ENCODE measurements at places on chromosomes 13 and 19.

DNA sequence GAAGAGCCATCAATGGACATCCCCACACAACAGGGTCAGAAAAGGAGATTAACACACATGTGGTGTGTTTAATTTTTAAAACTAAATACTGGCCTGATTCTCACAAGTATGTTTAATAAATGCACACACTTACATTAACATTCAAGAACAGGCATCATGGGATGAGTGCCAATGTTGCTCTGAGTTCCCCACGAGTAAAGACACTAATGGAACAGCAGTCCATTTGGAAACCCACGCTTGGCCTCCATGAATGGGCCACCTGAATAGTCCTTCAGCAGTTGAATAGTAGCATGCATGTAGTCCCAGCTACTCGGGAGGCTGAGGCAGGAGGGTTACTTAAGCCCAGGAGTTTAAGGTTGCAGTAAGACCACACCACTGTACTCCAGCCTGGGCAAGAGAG is 195.2 kb upstream of the IPO5 start:
- no peak for DNase-seq

DNA sequence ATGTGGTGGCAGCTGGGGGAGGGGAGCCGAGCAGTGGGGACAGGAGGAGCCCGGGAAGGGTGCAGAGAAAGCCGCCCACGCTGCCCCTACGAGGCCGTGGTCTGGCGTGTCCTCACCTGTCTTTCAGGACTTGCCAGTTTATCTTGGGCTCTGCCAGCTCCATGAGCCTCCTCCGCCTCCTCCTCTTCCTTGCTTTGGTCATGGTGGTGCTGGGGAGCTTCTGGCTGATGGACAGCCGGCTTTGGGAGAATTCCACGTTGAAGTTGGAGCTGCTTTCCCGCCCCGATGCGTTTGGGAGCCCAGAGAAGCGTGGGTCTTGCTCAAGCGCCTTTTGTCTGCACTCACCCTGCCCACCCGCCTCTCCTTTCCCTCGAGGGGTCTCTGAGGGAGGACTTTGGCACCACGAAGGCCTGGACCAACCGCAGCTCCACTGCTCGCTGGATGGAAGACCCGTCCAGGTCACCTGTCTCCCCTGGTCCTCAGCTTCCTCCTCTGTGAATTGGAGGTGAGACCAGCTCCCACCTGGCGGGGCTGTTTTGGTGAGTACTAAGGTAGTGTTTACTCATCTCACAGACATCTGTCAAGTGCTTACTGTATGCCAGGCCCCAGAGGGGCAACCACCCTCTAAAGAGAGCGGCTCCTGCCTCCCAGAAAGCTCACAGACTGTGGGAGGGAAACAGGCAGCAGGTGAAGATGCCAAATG is 29.7 kb upstream of the MIER2 start:
- no peak for DNase-seq

- DNase-seq, result no peak
Observed at GRCh38 chr19:17098326-17098725, 22.7 kb downstream of the MYO9B start.

DNA sequence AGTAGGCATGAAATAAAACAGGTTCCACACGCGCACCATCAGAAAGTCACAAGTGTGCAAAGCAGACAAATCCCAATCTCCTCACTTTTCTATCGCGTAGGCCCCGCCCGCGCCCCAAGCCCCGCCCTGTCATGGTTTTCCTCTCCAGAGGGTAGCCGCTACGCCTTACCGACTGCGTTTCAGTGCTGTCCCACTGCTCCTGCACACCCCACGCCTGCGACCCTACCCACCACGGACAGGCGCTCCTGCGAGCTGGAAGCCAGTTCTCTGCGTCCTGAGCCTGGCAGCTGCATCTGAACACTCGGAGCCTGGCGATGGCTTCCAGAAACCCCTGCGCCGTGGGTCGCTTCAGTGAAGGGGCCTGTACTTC is 379 bp upstream of the ZNF470 start:
- DNase-seq, result no peak

- no peak for DNase-seq
Observed at GRCh38 chr13:106533101-106533942, 2.1 kb downstream of the EFNB2 start.

GRCh38 chr19:41588497-41589209 is 12.7 kb downstream of the CEACAM21 start:
- DNase-seq, result no peak

DNA sequence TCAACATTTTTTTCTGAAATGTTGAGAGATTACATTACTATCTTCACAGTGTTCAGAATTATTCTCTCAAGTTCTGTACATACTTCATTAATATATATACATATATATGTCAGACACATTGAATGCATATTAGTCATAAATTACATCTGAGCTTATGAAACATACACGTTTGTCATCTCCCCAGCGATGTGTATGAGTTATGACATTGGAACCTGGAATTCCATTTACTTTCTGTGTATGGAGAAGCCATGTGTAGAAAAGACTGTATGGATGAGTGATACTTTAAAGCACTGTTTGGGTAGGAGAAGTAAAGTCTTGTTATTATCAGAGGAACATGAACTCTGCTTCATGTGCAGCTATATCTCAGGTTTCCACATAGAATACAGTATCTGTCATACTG is 167.2 kb downstream of the FGF14 start:
- no peak for DNase-seq

DNA sequence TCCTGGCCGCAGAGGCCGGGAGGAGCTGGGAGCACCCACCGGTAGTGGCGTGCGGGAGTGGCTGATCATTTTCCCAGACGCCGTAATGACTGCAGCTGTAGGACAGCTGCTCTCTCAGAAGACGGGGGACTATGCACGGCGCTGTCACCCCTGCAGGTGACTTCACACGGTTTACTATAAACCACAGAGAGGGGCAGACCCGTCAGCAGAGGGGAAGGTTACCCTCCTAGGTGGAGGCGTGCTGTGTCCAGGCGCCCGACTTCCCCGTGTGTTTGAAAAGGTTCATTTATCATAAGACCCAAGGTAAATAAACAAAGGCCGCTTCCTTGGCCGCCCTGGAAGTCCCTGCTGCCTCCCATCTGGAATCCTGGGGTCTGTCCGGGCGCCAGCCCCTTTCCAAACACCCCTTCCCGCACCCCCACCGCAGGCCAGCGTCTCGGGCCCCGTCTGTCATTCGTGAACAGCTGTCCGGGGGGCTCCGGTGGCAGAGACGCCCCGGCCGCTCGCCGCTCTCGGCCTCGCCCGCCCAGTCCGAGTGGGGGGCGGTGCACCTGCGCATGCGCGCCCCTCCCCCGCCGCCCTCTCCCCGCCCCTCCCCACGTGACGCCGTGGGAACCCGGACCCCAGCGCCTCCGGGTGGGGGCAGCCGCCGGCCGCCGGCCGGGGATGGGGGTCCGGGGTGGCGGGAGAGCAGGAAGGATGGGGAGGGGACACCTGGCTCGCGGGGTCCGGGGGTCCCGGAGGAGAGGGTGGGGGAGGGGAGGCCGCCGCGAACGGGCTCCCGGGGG is 915 bp downstream of the SHC2 start:
- no peak for DNase-seq

GRCh38 chr13:45219123-45219891 is 18.5 kb upstream of the KCTD4 start:
- no peak for DNase-seq

- no peak for DNase-seq
Observed at GRCh38 chr13:110225609-110226574, 81.1 kb downstream of the COL4A1 start.

GRCh38 chr19:10882108-10882457 is 10.7 kb downstream of the CARM1 start:
- no peak for DNase-seq

- no peak for DNase-seq
Observed at GRCh38 chr19:49763230-49763629, at the start of gene TSKS. Gene TSKS, minus strand, starts transcription at chr19:49763306. Its CDS starts 59 bp downstream, at chr19:49763247.

DNA sequence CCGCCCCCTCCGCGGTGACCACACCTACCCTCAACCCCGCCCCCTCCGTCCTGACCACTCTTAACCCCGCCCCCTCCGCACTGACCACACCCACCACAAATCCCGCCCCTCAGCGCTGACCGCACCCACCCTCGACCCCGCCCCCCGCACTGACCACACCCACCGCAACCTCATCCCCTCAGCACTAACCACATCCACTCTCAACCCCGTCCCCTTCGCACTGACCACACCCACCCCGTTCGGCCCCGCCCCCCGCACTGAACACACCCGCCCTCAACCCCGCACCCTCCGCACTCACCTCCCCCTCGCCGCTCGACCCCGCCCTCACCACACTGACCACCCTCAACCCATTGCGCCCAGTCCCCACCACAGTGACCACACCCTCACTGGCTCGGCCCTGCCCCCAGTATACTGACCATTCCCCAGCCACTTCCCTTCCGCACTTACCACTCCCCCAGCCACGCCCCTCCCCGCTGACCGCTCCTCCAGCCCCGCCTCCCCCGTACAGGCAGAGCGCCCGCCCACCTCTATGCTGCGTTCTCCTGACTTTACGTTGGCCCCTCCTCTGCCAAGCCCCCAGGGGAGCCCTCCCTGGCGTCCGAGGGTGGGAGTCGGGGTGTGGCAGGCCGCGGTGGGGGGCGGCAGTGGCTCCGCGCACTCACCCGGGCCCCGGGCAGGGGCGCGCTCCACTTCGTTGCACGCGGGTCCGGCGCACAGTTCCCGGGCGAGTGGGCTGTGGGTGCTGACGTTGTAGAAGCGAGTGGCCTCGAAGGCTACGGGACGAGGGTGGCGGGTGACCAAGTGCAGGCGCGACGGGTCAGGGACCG is 8.4 kb downstream of the F2RL3 start:
- DNase-seq, result peak; percentile 57

DNA sequence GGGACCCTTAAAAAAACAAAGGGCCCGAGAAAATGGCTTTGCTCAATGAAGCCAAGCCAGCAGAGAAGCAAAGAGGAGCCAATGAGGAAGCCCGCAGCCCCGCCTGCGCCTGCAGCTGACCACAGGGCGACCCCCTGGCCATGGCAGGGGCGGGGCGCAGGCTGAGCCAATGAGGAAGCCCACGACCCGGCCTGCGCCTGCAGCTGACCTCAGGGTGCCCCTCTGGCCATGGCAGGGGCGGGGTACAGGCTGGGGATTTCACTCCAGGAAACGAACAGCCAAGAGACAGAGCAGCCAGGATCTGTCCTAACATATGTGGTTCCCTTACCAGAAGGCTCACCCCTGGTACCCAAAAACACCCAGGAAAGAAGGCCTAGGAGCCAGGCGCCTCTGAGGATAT is 101.4 kb downstream of the STK24 start:
- no peak for DNase-seq

GRCh38 chr13:98324105-98324504 is 147.0 kb upstream of the RNF113B start:
- DNase-seq, result no peak

DNA sequence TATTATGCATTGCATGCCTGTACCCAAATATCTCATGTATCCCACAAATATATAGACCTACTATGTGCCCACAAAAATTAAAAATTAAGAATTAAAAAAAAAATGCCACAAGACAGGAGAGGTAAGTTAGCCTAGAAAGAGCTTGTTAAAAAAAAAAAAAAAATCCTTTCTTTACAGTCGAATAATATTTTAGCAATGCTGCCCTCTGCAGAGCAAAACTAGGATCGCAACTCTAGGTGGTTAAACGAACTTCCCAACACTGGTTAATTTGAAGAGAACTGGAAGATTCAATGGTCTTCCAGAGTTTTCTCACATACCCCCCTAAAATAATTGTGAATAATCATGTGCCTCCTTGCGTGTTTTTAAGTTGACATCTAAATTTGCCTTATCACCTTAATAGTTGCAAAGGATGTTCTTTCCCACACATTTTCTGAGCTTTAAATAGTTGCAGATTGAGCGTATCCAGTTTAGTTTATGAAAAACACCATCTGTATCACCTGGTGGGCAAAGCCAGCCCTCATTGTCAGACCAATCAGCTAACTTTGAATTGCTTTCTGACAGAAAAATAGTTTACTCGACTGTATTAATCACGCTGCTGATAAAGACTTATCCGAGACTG is 47.4 kb upstream of the RCBTB2 start:
- DNase-seq, result peak; percentile 78

- no peak for DNase-seq
Observed at GRCh38 chr19:4473763-4474513, 1.8 kb downstream of the HDGFL2 start.

DNA sequence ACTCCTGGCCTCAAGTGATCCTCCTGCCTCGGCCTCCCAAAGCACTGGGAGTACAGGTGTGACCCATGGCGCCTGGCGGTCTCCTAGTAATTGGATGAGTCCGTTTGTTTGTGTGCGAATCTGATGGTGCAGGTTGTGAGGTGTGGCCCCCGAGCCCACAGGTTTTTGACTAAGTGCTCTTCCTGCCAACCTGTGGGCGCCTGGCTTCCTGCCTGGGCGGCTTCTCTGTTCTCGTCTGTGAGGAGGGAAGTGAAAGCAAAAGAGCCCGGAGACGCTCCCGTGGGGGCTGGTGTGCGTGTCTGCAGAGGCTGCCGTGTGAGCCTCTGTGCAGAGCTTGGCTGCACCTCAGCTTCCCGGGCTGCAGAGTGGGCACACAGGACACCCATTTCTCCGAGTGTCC is 10.0 kb downstream of the ARHGAP45 start:
- DNase-seq, result peak; percentile 92

GRCh38 chr13:72384879-72385278 is 342.6 kb downstream of the MZT1 start:
- no peak for DNase-seq

DNA sequence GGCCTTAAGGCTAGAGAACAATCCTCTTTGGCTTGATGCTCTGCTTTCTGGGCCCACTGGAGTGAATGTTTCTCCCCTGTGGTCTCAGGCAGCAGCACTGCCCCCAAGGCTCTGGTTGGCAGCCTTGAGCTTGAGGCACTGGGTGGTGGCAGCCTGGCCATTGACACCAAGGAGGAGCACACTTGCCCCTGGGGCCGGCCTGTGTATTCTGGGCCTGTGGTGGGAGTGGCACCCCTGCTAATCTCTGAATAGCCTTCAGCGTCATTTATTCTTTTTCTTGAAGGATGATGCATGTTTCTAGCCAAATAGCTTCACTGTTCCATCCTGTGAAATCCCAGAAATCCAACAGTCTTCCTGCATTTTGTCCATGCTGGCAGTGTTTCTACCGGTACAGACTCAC is 191.4 kb downstream of the OLFM4 start:
- DNase-seq, result no peak

GRCh38 chr13:110306960-110307766 is at the start of the genes COL4A1 and COL4A2:
Gene COL4A1, minus strand, starts transcription at chr13:110307157. Its CDS starts 130 bp downstream, at chr13:110307027.
Gene COL4A2, plus strand, starts transcription at chr13:110307284. Its CDS starts 620 bp downstream, at chr13:110307904.
- DNase-seq, result no peak

DNA sequence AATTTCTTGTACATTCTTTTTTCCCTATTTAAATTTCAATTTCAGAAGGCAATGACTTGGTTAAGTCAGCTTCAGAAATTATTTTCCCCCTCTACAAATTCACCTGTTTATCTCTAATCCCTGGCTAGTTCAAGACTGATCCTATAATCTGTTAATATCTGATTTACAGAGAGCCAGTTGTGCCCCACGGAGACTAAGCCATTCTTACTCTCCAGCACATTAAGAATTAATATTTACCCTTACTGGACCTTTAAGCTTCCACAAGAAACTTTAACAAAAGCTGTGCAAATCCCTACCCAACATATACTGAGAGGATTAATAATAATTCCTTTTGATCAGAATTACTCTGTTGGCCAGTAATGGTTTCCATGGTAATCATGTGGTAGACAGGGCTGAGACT is 786.2 kb downstream of the PCDH9 start:
- no peak for DNase-seq

DNA sequence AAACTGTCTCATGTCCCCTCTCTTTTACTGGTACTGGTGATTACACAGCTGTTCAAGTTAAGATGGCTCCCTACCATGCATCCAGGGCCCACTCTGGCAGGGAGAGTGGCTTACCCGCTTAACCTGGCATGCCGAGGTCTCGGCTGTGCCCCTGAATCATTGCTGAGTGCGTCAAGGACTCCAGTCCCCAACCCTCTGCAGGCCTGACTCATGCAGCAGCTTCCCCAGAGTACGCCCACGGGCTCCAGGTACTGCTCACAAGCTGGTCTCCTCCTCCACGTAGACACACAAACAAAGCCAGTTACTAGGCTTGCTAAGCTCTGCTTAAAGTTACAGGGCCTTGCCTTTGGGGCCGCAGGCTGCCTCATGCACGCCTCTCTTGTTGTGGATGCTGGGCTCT is 447.4 kb downstream of the COG6 start:
- DNase-seq, result no peak

All from stimulated activated naive CD4-positive, alpha-beta T cell (primary cell).